AG10803 (cell line): ENCODE measurements at places on chromosomes 3 and 15.
A peak's percentile ranks its signal among the peaks of the same experiment; 100 is the strongest.

DNA sequence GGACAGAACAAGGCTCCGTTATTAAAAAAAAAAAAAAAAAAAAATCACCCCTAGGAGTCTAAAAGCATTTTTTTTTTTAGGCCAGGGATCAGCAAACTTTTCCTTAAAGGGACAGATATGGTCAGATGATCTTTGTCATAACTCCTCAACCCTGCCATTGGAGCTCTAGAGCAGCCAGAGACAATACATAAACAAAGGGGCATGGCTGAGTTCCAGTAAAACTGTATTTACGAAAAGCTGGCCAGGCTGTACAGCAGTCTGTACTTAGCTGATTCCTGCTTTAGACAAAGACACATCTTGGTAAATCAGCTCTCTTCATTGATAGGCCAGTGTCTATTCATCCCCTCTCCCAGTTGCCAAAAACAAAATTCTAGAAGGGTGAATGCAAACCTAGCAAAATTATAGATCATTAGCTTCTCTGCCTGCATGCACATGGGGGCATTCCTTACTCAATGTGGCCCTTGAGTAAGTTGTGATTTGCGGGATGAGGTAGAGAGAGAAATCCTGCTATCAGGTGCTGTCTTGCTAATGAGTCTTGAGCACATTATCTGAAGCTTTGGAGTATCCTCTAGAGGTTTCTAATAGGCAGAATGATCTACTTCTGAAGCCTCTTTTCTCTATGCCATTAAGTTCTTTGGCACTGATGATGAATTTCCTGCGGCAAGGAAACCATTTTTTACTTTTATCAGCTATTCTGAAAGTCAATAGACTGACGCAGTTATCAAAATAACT, 35.2 kb downstream of the SENP8 start:
- DNase-seq = no peak

DNA sequence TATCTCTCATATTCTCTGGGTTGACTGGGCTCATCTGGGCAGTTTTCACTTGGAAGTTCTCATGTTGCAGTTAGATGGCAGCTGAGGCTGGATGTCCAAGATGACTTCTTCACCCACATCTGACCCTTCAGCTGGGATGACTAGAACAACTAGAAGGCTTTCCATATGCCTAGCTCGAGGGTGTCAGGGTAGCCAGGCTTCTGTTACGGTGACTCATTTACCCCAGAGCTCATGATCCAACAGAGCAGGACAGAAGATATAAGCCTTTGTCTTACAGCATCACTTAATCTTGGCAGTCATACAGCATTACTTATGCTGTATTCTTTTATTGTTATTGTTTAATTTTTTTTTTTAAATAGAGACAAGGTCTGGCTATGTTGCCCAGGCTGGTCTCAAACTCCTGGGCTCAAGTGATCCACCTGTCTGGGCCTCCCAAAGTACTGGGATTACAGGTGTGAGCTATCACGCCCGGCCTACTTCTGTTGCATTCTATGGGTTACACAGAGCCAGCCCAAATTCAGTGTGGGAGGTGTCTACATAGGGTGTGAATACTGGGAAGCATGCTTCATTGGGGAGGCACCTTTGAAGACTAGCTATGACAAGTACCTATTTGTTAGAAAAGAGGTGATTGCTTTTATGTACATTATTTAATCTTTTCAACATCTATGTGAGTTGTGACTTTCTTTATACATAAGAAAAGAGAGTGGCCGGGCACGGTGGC, 10.7 kb downstream of the HMCES start:
- peak; percentile 57 for DNase-seq

DNA sequence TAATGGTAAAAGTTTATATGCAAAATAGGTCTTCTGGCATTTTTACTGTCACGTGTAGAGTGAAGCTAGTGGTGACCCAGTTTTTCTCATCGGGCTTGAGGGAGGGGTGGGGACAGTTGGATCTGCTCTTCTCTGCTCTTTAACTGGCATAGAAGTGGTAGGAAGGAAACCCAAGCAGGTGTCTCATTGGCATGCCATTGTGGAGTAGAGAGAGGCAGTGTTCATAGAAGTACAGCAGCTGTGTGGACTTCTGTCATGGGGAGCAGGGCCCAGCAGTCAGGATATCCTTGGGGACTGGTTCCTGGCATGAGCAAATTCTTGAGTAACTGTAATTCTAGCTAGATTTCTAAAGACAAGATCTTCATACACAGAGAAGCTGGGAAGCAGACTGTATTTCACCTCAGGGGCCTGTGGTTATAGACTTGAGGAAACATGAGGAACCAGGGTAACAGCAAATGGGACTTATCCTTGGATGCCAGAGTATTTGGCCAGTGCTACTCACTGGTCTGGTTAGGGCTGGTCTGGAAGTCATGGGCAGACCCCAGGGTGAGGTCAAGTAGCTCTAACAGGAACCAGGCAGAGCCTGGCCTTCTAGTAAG, 42.9 kb downstream of the CDIN1 start:
- no peak for DNase-seq

DNA sequence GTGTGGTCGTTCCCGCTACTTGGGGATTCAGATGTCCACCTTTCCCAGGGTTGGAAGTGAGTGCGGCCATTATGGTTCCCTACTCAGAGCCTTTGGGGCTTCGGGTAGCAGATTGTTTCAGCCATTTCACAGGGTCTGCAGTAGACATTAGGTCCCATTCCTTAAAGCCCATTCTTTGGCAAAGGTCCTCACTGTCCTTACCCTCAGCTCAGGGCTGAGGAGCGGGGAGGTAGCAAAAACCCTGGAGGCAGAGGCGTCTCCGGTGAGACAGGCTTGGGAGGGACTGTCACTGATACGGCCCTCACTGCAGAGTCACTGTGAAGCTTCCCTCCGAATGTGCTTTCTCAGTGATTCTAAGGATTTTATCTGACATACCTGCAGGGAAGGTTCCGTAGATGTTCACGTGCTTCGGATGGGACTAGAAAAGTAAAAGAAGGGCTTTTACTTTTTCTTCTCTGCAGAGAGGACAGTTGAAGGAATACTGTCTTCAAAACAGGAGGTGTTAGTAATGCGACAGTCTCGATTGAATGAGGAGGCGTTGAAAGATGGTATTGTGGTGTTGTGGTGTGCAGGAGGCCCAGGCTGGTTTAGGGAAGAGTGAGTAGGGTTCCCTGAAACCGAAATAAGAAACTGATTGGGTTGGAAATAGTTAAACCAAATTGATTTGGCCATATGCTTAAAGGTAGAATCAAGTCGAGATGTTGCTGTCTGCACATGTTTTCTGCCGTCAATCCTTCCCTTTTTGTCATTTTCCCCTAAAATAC, 630 bp downstream of the ATP6V1A start:
- peak; percentile 15 for DNase-seq

DNA sequence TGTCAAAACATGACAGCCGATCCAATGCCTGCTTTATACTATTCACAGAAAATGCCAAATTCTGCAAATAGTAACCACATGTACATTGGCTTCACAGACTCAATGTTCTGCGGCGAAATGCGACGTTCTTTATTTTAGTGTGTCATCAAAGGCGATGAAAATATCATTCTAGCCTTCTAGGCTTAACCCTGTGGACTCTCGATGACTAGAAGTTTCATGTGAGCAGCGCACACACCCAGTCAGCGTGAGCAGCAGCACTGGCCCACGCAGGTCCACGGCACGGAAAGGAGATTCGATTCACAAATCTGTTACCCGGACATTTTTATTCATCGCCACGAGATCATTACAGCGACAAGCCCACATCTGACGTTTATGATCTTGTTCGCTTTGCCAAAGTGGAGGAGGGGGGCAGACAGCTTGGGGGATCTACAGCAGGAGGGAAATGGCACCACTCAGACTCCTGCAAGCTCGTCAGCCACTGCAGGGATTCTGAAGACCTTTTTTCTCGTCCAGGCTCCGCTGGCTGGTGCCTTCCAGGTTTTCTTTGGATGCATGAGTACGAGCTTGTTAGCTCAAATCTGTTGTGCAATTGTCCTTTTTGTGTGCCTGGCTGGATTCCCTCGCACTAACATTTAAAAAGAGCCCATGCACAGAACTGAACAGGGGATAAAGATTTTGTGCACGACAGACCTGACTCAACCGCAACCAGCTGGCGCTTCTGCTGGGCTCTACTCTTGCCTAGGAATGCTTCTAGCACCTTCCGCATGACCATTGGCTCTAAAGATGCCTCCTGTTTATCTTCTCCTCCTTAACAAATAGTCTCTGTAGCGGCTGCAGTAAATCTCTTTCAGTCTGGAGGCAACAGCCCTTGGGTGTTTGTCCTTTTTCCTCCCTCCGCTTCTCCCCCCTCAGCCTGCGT, 938.4 kb downstream of the MCTP2 start:
- peak; percentile 93 for DNase-seq

DNA sequence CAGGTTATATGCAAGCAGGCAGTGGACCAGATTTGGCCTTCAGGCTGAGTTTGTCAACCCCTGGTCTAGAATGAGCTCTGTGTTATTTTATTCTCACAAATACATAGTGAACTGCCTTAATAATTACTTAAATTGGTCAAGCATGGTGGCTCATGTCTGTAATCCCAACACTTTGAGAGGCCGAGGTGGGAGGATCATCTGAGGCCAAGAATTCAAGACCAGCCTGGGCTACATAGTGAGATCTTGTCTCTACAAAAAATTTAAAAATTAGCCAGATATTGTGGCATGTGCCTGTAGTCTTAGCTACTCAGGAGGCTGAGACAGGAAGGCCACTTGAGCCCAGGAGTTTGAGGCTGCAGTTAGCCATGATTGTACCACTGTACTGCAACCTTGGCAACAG, 15.0 kb downstream of the PLS1 start:
- DNase-seq = no peak

DNA sequence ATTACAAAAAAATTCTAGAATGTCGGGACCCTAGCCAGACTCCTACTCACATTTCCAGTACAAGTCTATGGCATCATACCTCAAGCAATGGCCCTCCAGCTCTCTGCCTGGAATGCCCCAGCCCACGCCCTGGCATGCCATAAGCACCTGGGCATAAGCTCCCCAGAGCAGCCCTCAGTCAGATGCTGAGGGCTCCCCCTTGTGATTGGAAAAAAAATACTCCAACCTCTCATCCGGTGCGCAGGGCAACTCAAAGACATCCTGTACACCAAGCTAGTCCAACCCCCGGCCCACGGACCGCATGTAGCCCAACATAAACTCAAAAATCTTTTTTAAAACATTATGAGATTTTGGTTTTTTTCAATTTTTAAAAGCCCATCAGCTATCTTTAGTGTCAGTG, 115.4 kb downstream of the NEK10 start:
- DNase-seq = peak; percentile 52

GRCh38 chr3:187740421-187741399, 4.6 kb downstream of the BCL6 start:
- peak; percentile 95 for DNase-seq

DNA sequence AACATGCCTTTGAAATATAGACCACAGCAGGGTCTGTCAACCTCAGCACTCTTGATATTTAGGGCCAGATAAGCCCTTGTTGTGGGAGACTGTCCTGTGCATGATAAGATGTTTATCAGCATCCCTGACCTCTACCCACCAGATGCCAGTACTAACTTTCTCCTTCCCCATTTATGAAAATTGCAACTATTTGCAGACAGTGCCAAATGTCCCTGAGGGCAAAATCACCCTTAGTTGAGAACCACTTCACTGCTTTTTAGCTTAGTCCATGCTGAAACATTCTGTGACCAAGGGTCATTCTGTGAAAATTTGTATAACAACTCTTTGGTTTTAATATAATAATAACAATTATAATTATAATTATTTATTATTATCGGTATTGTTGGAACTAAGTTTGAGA, 1032.4 kb downstream of the MCTP2 start:
- DNase-seq = no peak

DNA sequence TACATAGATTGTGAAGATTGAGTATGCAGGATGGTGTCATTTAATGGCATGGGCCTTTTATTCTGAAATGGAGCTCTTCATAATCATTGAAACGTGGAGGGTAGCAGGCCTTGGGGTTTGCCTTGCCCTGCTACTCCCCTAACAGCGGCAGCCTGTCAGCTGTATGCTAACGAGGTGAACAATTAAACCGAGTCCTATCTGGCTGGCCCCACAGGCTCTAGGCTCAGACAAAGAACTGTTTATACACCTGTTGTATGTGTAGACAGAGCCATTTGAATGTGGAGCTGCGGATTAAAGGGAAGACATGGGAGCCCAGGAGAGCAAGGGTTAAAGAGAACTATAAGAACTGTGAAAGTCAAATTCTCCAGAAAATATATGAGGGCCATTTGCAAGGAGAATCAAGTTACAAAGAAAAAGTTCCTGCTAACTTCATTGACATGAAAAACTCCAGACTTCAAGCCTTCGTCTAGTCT, 116.7 kb upstream of the CGNL1 start:
- DNase-seq = no peak

- DNase-seq = peak; percentile 92
Measured at GRCh38 chr3:120348991-120349854, at the start of gene LRRC58. LRRC58 (minus strand) TSS chr3:120349354; CDS start chr3:120349243, 111 bp downstream.

- DNase-seq = no peak
Measured at GRCh38 chr3:172080503-172080902, 41.1 kb downstream of the FNDC3B start.

DNA sequence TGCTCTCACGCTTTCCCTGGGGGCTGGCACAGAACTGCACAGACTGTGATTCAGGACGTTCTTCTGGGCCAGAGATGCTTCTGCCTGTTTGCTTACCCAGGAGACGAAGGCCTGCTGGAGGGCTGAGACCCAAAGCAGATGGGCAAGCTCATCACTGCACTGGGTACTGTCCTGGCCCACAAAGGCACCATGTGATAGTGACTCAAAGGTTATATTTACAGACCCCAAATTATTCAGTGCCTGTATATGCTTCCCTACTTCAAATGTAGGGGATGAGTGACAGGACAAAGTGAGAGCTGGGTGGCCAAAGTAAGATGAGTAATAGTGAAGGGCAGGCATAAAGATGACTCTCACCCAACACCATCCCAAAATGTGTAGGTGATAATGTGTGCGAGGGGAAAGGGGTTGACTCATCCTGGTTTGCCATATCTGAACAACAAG, 127.4 kb downstream of the WDR76 start:
- no peak for DNase-seq

- no peak for DNase-seq
Measured at GRCh38 chr3:184525337-184526087, 36.1 kb upstream of the EPHB3 start.

- DNase-seq = no peak
Measured at GRCh38 chr15:60400944-60401343, 3.2 kb upstream of the ANXA2 start.

- peak; percentile 45 for DNase-seq
Measured at GRCh38 chr15:58369261-58369701, 62.5 kb upstream of the LIPC start.
